Esophagus muscularis mucosa (tissue), 4 donors: ENCODE measurements at places on chromosomes 11 and 22.

DNA sequence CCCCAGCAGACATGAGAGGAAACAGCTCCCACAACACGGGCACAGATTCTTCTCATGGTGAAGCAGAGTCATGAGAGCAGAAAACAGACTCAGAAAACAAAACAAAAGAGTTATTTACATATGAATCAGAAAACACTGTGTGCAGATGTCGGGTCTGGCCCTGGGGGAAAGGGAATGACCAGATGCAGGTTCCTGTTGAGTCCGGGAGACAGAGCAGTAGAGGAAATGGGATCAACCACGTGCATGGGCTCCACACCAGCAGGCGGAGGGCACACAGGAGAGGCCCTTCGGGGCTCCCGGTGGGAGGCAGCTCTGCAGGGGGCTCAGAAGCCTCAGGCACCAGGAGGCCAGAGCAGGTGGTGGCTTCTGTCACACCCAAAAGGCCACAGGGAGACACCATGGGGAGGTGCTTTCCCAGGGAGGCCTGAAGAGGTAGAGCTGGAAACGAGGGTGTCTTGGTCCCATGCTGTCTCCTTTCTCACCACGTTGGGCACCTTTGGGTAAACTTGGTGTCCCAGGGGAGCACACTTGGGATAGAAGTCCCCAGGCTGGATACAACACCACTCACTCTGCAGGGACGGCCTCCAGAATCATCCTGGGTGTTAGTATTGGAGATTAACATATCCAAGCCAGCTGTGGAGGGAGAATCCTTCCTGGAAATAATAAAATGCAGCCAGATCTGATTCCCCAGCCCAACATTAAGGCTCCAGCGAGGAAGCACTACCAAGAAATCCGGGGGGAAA is 764.7 kb downstream of the BRD1 start:
- no peak for DNase-seq

GRCh38 chr22:31692186-31692886 is 30.3 kb upstream of the PISD start:
- DNase-seq = no peak

- no peak for DNase-seq
These were observed 58.5 kb downstream of the LRRC74B start for GRCh38 chr22:21104126-21104691.

DNA sequence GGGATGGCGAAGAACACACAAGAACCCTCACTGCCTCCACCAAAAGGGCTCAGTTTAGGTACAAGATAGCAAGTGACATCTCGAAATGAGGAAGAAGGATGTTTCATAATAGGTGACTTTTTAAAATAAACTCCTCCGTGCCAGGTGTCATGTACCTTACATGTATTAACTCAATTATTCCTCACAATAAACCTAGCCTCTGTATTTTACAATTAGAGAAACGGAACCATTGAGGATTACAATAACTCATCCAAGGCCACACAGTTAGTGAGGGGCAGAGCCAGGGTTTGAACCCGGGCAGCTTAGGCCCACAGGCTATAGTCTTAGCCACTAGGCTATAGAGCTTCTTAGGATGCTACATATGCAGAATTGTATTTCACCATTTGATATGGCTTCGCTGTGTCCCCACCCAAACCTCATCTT is 965 bp upstream of the PAMR1 start:
- peak; percentile 21 for DNase-seq

- DNase-seq = no peak
These were observed 57.7 kb upstream of the DRD2 start for GRCh38 chr11:113532697-113533424.

GRCh38 chr22:22706253-22706915 is 62.0 kb downstream of the GGTLC2 start:
- DNase-seq = no peak

GRCh38 chr22:48705917-48706605 is 1121.6 kb downstream of the BRD1 start:
- DNase-seq = no peak

DNA sequence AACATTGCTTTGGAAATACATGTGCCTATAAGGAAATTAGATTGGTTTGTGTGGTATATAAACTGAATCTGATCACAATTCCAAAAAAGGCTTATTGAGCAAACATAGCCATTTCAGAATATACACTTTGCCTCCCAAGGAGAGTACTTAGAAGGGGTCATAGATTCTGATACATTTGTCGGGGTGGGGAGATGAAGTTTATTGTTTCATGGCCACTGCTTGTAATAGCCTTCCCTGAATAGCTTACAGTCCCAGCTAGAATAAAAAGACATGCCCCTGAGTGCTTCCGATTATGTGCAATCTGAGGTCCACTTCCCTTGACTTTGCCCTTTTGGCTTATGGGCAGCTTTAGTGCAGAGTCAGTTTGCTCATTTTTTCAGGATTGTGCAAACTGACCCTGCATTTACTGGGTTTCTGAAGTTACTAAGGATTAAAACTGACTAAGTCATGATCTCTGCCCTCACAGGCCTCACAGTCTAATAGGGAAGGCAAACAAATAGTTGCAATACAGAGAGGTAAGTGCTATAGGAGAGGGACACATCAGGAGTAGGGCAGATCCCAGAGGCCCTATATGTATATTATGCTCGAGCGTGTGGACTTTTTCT is 184.2 kb downstream of the BLID start:
- DNase-seq = peak; percentile 50

DNA sequence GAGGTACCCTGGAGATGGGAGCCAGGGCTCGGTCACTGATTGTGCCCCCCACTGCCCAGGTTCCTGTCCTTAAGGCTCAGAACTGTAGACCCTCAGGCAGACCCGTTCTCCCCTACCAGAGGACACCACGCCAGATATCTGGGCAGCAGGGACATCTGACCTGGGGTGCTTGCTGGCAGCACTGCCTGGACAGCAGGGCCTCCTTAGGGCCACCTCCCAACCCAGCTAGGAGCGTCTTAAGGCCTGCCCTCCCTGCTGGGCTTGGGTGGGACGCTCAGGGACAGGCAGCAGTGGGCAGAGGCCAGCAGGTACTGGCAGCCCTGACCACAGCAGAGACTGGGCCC is 3.1 kb downstream of the POLR2L start:
- DNase-seq = no peak

DNA sequence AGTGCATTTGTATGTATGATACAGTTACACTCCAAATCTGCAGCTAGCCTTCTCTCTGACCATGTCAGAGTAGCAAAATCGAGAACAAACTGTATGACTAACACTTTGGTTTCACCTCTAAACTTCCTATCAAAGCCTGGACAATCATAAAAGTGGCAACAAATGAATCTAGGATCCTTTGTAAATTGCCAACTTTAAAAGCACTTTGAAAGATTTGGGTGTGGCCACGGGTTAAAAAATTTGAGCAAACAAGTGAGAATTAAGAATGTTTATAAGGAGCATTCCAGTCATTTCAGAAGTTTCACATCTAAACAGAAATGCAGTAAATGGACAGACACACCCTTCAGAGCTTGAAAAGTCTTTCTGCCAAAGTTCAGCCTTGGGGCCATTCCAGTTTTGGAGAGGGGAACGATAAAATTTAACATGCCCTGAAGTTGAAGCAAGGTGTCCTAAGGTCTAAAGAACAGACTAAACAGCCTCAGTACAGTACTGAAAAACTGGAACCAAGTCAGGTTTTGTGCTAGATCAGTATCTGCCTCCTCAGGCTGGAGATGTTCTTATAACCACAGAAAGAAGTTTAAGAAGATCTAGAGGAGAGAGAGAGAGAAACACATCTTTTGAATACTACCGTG is 181.9 kb upstream of the BDNF start:
- no peak for DNase-seq

GRCh38 chr11:87523276-87523675 is 485.5 kb downstream of the TMEM135 start:
- DNase-seq = no peak

GRCh38 chr11:8229299-8230177 is 34.1 kb downstream of the LMO1 start:
- no peak for DNase-seq

DNA sequence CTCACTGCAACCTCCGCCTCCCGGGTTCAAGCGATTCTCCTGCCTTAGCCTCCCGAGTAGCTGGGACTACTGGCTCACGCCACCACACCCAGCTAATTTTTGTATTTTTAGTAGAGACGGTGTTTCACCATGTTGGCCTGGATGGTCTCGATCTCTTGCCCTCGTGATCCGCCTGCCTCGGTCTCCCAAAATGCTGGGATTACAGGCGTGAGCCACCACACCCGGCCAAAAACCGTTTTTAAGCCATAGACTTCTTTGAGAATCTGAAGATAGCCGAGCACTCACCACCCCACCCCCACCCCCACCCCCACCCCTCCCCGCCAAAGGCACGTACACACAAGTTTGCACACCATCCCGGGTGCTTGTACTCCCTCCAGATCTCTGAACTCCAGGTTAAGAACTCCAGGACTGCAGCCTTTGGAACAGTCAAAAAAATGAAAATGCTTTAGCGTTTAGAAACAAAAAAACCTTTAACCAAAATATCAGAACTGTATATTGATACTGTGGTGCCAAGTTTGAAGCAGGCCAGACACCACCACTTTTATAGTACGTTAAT is 1.5 kb downstream of the CRKL start:
- no peak for DNase-seq

GRCh38 chr22:32255726-32256125 is 579 bp upstream of the SLC5A4 start:
- DNase-seq = no peak

DNA sequence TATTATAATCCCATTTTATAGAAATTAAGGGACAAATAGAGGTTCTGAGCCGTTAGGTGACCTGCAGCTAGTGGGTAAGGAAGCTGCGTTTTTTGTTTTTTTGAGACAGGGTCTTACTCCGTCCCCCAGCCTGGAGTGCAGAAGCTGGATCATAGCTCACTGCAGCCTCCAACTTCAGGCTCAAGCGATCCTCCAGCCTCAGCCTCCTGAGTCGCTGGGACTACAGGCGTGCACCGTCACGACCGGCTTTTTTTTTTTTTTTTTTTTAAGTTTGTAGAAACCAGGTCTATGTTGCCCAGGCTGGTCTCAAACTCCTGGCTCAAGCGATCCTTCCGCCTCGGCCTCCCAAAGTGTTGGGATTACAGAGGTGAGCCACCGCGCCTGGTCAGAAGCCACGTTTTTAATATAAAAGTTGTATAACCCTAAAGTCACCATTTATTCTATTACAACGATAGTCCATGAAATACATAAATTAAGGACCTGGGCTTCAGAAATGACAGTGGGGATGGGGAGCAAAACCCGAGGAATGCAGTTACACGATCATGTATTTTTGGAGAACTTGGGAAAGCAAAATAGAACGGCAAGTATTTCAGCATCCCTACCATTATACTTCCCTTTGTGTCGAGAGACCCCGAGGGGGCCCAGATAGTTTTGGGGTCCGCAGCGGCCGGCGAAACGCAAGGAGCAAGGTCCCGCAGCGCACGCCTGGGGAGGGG is 638 bp downstream of the SAAL1 start:
- no peak for DNase-seq

- no peak for DNase-seq
These were observed 145.7 kb downstream of the ARHGAP42 start for GRCh38 chr11:100832829-100833228.

DNA sequence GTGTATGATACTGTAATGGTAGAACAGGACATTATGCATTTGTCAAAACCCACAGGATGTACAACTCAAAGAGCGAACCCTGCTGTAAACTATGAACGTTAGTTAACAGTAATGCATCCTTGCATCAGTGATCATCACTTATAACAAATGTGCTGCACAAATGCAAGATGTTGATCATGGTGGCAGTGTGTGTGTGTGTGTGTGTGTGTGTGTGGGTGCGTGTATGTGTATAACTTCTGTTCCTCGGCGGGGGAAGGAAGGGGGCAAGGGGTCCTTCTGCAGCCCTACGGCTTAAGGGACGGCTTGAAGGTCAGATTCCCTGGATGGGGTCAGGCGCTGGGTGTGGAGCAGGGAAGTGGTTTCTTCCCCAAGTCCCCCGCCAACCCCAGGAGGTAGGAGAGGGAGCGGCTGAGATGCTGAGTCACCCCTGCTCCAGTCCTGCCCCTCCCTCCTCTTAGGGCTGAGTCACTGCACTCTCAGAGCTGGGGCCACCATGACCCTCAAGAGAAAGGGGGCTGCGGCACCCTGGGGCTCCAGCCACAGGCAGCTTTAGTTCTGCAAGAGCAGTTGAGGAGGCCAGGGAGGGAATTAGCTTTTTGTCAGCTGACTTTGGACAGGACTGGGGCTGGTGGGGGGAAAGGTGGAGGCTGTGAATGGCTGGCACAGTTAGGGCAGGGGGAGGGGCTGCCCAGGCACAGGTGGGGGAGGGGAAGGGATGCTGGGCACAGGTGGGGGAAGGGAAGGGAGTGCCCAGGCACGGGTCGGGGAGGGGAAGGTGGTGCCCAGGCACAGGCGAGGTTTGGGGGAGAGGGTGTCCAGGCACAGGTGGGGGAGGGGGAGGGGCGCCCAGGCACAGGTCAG is 8.8 kb upstream of the CTSD start:
- DNase-seq = no peak

DNA sequence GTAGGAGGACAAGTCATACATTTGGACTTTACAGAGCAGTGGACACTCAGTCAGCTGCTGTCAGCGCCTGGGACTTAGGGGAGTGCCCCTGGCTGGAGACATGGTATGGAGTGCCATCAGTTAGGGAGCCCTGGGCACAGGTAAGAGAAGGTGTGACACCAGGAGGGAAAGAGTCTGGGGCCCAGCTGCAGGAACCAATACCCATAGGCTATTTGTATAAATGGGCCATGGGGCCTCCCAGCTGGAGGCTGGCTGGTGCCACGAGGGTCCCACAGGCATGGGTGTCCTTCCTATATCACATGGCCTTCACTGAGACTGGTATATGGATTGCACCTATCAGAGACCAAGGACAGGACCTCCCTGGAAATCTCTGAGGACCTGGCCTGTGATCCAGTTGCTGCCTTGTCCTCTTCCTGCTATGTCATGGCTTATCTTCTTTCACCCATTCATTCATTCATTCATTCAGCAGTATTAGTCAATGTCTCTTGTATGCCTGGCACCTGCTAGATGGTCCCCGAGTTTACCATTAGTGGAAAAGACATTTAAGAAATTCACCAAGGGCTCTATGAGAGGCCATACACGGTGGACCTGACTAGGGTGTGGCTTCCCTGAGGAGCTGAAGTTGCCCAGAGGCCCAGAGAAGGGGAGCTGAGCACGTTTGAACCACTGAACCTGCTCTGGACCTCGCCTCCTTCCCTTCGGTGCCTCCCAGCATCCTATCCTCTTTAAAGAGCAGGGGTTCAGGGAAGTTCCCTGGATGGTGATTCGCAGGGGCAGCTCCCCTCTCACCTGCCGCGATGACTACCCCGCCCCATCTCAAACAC is 850 bp upstream of the MIF start:
- DNase-seq = no peak

- DNase-seq = no peak
These were observed 35.4 kb upstream of the CARS1 start for GRCh38 chr11:3092603-3093141.

GRCh38 chr22:42280836-42281235 is 10.4 kb upstream of the TCF20 start:
- no peak for DNase-seq

- DNase-seq = no peak
These were observed 2.5 kb upstream of the SEPTIN3 start for GRCh38 chr22:41966607-41967240.

- peak; percentile 79 for DNase-seq
These were observed 51.7 kb downstream of the GAB4 start for GRCh38 chr22:16956290-16956689.

GRCh38 chr11:126341760-126342161 is 13.7 kb upstream of the ST3GAL4 start:
- no peak for DNase-seq
